ENCODE measurements at places on chromosomes 3 and 15. TPM values are rescaled to one million over a fixed set of nuclear protein-coding genes. Genes with fewer than 3 reads are reported as not detected.
A peak's percentile ranks its signal among the peaks of the same experiment; 100 is the strongest.

- DNase-seq: peak; percentile 13
Observed at GRCh38 chr15:96790004-96790403, 459.5 kb downstream of the NR2F2 start.

Gene ERICH6
- total RNA-seq: 0.09 TPM

GRCh38 chr3:181534781-181535221 is 176.9 kb upstream of the SOX2 start:
- no peak for DNase-seq

GRCh38 chr3:142844339-142844977 is 44.4 kb downstream of the PCOLCE2 start:
- no peak for DNase-seq

Gene TTLL13
- total RNA-seq: 0.09 TPM

GRCh38 chr3:114566767-114567166 is 272.9 kb downstream of the TIGIT start:
- DNase-seq: no peak

- DNase-seq: no peak
Observed at GRCh38 chr3:124442463-124442862, 287.8 kb upstream of the UMPS start.

GRCh38 chr15:101642361-101642760 is 9.8 kb downstream of the TM2D3 start:
- no peak for DNase-seq

DNA sequence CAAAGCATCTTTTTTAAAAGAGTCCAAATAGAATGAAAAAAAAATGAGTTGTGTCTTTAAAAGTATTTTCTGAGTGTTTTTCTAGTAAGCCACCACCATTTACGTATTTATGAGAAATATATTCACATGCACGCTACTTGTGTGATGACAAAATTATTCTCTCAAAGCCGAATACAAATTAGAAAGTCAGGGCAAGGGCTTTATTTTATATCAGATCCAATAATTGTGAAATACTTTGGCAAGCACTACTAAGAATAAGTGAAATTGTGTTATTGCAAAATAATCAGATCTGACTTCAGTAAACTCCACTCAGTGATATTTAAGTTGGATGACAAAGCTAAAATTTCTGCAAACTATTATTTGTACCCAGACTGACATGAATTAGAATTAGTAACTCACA is 589.3 kb upstream of the KCNMB2 start:
- DNase-seq: peak; percentile 41

- no peak for DNase-seq
Observed at GRCh38 chr15:86905625-86906256, 826.1 kb downstream of the AGBL1 start.

- DNase-seq: no peak
Observed at GRCh38 chr3:24004171-24004938, 59.3 kb downstream of the NR1D2 start.

Gene RFTN1
- 16.1 TPM for total RNA-seq

Data from muscle of leg (tissue), 16 donors.